ENCODE measurements at places on chromosomes 1 and 21. TPM values are rescaled to one million over a fixed set of nuclear protein-coding genes. Genes with fewer than 3 reads are reported as not detected.
A peak's percentile ranks its signal among the peaks of the same experiment; 100 is the strongest.

GRCh38 chr1:206684478-206685333 is at the start of gene MAPKAPK2:
Gene MAPKAPK2, plus strand, starts transcription at chr1:206684905. Its CDS starts 325 bp downstream, at chr1:206685230.
- DNase-seq: peak; percentile 79

- DNase-seq: no peak
These were observed 95.2 kb downstream of the TPTE start for GRCh38 chr21:10616535-10616934.

GRCh38 chr1:43691871-43692815 is 15.2 kb upstream of the ST3GAL3 start:
- no peak for DNase-seq

Gene CHTOP
- total RNA-seq: 51.3 TPM

Measured in colonic mucosa (tissue), 4 donors.